ENCODE measurements at places on chromosomes 1 and 21.
A peak's percentile ranks its signal among the peaks of the same experiment; 100 is the strongest.

DNA sequence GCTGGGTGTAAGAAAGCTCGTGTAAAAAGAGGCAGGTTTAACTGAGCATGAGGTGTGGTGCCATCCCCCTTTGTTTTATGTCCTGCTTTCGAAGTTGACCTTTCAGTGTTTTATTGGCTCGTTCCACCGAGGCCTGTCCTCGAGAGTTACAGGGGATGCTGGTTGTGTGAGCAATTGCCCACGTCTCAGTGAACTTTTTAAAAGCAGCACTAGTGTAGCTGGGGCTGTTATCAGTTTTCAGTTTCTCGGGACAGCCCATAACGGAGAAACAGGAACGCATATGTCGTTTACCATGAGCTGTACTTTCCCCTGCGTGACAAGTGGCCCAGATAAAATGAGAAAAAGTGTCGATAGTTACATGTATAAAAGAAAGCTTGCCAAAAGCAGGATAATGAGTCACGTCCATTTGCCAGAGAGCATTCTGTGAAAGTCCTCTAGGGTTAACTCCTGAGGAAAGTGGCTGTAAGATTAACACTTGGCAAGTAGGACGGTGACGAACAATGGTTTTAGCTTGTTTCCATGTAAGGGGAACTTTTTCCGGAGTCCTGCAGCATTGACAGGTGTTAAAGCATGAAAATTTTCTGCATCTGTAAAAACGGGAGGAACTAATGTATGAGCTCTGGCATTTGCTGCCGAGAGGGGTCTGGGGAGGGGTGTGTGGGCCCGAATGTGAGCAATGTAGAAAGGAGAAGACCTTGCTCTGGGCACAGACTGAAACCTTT lies 7.8 kb upstream of the LRRC47 start:
- DNase-seq = no peak

DNA sequence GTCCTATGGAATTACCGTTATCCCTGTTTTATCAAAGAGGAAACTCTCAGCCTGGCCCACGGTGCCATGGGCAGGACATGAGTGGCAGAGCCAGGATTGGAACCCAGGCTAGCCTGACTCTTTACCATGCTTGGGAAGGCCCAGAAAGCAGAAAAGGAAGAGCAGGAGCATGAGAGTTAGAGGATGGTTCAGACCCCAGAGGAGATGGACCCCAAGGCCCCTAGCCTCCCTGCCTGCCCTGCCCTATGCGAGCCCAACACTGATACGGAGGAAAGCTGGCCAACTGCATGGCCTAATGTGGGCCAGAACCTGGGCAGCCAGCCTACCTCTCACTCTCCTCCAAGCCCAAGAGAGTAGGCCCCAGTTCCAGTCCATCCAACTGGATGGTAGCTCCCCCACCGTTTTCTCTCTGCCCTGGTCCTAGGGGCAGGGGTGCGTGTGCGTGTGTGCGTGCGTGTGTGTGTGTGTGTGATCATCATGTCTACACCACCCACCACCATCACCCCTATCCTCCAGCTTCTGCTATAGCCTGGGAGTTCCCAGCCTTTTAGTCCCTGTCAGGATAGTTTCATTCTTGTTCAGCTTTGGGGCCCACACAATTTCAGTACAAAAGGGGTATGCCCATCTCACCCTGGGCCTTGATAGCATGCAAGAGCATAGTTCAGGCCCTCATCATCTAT lies 15.4 kb upstream of the MEX3A start:
- DNase-seq = no peak

- DNase-seq = no peak
These were observed 114.2 kb downstream of the ZC3H11B start for GRCh38 chr1:219498666-219499065.

GRCh38 chr21:29342363-29342957 lies 43.7 kb downstream of the BACH1 start:
- DNase-seq = peak; percentile 7

DNA sequence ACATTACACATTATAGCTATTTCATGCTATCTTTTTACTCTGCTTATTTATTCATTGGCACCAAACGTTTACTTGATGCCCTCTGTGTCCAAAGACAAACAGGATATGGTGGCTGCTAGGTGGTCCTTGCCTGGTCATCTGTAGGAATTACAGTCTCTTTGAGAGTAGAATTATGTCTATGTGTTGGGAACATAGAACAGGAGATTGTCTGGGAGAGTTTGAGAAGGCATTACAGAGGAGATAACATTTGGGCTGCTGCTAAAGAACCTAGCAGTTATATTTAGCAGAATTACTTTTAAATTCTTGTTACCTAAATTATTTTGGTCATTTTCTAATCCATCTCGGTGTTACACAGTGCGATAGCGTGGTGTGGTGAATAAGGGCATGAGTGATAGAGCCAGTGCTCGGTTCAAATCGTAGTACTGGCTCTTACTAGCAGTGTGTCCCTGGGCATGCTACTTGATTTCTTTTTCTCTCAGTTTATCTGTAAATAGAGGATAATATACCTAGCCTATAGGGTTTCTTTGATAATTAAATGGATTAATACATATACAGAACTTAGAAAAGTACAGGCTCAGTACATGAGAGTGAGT lies 20.5 kb downstream of the RRP15 start:
- no peak for DNase-seq

DNA sequence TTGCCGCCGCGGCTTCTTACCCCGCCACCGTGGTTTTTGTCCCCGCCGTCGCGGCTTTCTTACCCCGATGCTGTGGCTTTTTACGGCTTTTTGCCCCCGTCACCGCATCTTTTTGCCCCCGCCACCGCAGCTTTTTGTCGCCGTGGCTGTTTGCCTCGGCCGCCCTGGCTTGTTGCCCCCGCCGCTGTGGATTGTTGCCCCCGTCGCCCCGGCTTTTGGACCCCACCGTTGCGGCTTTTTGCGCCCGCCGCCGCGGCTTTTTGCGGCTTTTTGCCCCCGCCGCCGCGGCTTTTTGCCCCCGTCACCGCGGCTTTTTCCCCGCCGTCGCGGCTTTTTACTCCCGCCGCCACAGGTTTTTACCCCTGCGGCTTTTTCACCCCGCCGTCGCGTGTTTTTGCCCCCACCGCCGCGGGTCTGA lies 3934.3 kb downstream of the SRGAP2C start:
- DNase-seq = no peak

- DNase-seq = no peak
These were observed 53.8 kb upstream of the PSEN2 start for GRCh38 chr1:226816576-226816975.

DNA sequence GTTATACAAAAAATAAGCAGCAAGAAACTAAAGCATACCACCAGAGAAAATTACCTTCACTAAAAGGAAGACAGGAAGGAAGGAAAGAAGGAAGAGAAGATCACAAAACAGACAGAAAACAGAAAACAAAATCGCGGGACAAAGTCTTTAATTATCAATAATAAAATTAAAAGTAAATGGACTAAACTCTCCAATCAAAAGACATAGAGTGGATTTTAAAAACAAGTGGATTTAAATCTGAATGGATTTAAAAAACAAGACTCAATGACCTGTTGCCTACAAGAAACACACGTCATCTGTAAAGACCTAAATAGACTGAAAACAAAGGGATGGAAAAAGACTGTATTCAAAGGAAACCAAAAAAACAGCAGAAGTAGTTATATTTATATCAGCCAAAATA lies 75.7 kb upstream of the MAGI3 start:
- no peak for DNase-seq

GRCh38 chr1:157469752-157470675 lies 82.3 kb downstream of the FCRL5 start:
- no peak for DNase-seq
